ENCODE measurements at places on chromosomes 5 and 9. TPM values are rescaled to one million over a fixed set of nuclear protein-coding genes. Genes with fewer than 3 reads are reported as not detected.
A peak's percentile ranks its signal among the peaks of the same experiment; 100 is the strongest.

DNA sequence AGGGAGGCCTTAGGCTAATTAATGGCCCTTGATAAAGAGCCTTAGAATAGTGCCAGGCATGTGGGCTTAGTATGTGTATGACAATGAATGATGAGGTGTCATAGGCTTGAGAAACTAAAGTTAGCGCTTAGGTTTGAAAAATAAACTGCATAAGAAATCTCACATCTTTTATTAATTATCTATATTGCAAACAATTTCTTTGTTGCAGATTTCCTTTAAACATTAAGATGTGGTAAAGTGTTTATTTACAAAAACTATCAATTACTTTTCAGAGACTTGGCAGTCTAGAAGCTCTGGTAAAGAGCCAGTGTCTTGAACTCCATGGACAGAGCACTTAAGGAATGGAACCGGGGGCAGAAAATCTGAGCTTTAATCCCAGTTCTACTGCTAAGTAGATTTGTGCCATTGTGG is 23.1 kb downstream of the MAP1B start:
- DNase-seq, result peak; percentile 55

DNA sequence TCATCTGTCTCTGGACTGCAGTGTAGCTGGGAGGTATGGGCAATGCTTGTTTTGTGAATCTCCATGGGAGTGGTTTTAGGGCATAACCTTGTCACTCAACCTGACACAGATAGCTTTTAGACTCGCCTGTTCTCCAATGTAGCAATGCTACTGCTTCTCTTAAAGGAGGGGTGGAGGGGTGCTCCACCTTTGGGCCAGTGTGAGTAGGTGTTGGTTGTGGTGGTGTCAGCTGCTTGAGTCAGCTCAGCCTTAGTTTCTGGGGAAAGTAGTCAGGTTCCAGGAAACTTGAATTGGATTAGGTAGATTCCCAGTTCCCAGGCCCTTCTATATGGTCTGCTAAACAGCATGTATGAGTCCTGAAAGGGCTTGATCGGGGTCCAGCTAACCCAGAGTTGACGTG is 91.1 kb upstream of the PLPPR1 start:
- no peak for DNase-seq

DNA sequence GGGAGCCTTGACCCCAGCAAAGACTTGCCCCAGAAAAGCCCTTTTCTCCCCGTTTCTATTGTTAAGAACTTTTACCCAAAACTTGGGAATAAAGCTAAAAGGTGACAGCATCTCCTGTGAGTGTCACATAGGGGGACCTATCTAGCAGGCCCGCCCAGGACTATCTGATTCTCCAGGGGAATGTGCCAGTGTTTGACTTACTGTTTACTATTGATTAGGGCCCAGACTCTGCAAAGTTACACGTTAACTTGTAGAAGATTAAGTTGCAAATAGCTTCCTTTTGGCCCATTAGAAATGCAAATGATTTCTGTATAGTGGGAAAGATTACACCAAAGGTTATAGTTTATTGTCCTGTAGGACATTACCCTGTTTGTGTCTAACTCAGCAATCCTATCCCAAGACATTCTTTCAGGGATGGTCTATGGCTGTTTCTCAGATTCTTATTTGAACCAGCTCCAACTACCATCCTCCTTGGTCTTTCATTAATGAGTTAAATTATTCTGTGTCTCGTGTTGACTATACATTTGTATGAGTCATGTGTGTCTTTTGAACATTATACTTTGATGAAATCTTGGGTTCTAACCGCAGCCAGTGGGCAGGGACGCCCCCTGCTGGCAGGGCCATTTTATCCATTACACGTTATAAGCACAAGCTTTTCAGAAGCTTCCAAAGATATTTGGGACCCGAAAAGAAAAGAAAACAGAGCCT is 60.7 kb downstream of the HRH2 start:
- no peak for DNase-seq

DNA sequence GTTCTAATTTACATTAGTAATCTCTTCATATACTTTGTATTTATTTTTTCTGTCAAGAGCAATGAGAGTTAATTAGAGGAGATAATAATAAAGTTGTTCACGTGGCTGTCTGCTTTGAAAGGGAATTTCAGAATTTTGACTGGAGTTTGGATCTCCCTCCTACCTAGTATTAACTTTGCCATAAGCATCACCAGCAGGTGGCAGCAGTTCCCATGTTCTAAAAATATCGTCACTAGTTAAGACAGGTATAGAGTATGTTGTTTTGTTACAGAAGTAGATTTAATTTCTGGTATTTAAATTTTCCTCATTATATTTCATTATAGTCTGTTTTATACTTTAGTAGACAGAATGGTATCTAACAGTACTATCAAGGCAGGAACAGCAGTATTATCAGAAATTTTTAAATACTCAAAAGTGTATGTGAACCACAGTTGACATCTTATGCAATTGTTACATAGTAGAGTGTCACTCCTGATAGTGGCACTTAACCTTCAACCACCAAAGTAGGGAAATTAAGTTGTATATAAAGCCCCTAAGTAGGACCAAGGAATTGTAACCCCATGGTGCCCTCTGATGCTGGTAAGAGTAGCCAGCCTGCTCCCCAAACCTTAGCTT is 20.4 kb downstream of the GNPDA1 start:
- DNase-seq, result peak; percentile 81

DNA sequence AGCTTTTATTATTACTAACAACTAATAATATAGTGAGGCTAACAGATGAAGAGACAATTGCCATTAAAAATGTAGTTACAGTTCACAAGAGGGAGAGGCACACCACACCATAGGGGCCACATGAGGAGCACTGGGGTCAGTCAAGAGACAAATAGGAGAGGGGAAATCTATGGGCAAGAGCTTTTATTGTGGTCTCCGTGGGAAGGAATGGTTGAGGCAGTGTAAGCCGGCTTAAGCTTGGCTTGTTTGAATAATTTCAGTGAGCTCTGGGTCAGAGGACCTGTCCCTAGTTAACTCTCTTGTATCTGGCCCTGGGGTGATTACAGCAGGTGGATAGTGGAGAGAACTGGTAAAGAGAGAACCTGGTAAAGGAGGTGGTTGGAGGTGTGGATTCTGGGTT is 35.3 kb downstream of the OGN start:
- no peak for DNase-seq

DNA sequence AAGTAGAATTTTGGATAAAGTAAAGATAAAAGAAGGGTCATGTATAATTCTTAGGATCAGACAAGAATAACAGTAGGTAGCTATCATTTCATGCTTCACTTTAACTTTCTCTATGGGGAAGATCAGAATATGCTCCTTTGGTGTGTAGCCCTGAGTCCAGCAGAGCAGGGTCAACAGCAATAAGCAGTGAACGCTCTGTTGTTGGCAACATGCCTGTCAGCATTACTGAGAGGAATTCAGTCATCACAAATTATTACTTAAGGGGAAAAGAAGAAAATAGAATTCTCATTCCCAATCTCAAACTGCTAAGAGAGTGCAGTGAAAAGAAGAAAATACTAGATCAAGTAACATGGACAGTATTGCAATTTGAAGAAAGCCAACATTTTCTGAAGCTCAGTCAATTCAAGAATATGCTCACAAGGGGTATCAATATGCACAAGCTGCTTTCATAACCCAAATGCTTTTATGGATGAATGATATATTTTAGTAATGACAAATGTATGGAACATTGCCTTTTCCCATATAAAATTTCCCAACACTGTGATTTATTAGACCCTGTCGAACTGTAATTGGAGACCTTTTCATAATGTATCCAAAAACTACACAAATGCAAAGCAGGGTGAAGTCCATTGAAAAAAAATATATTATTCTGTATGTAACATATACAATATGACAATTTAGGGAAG is 1359.4 kb downstream of the EFNA5 start:
- DNase-seq, result peak; percentile 55

DNA sequence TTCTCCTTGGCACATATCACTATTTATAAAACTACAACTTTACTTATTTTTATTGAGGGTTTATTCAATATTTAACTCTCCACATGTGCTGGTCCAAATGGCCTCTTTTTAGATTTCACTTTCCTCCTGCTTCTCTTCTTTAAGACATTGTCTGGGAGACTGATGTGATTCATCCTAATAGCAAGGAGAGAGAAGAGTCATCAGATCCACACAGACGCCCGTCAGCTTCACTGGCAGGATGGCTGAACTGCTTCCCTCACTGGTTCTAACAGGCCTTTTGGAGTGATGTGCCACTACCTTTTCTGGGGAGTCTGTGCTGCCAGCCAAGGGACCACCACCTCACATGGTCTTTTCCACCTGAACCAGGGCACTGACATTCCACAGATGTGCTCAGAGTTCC is 16.5 kb upstream of the ROR2 start:
- DNase-seq, result no peak

DNA sequence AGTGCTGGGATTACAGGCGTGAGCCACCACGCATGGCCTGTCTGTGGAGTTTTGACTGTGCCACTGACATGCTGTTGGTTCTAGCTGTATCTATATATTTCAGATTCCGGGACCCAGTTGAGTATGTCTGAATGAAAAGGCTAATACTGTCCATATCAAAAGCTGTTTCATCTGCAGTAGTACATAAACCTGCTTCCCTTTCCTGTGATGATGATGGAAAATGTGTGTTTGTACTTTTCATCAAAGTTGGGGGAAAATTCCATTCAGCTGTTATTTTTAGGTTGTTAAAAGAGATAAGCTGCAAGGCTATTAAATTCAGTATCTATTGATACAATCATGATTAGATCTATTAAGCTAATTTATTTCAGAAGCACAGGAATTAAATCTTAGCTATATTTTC is 237.6 kb upstream of the ADAMTSL1 start:
- no peak for DNase-seq

- peak; percentile 72 for DNase-seq
Measured at GRCh38 chr5:124343451-124343867, 403.0 kb downstream of the ZNF608 start.

DNA sequence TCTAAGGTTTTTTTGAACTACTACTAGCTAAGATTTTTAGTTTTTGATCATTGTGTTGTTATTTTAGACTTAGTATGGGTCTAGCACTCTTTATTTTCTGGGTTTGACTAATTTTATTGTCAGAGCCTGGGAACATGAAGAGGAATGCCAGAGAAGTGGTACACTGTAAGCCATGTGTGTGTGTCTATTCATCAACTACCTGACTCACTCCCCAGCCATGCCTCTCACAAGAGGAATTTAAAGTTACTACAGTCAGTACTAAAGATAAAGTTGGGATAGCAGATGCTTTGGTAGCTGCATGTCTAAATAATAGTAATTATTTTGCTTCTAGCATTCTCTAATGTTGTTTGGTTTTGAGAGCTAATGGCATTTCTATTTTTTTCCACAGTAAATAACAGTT is 264.8 kb downstream of the CSNK1G3 start:
- DNase-seq, result no peak

DNA sequence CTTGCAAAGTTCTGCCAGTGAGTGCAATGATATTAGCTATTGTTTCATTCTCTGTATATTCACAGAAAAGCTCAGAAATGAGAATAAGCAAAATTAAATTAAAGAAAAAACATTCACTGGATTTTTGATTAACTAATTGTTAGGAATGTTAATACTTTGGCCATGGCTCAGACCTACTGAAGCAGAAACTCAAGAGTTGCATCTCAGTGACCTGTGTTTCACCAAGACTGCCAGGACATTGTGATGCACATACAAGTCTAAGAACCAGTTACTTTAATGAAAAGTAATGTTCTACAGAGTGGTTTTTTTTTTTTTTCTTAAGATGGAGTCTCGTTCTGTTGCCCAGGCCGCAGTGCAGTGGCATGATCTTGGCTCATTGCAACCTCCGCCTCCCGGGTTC is 464.9 kb upstream of the NMUR2 start:
- no peak for DNase-seq

- no peak for DNase-seq
Measured at GRCh38 chr5:2680979-2681378, 70.5 kb downstream of the IRX2 start.

GRCh38 chr9:132505991-132506655 is 76.3 kb upstream of the BARHL1 start:
- no peak for DNase-seq

DNA sequence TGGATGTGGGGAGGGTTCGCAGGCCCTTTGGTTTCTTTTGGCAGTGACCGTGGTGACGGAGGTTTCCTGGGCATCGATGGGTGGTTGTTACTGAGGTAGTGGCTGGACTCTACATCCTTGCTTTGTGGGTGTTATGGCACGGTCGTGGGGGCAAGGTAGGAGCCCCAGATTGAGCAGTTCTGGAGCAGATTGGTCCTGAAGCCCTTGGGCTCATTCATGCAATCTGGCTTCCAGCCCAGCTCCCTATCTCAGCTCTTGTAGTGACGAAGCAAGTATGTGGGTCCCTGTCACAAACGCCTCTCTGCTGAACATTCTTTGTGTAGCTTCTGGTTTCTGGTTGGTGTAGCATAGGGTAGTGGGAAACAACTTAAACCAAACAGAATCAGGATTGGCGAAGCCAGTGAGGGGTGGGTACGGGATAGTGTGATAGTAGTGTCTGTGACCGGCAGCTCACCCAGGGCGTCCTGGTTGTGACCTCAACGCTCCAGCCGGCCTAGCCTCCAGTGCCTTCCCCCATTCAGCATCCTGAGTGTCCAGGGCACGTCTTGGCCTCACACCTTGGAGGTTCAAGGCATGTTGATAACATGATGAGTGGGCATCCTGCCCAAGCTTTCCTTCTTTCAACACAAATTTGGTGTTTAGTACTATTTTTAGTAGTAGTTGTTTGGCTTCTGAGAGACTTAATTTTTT is 2.9 kb downstream of the NDUFS6 start:
- DNase-seq, result no peak

DNA sequence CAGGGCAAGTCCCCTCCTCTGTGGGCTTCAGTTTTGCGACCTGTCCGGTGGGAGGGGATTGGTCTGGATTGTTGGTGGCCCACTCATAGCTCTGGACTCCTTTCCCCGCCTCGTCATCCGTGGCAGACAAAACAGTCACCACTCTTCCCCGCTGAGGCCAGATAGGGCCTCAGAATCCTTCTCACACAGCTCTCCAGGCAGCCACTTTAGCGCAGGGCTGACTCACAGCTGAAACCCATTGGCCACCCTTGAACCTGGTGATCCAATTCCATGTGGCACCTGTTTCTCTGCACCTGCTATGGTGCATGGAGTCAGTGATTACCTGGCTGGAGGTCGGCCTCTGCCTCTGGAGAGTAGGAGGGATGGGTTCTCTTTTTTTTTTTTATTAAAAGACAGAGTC is 15.8 kb upstream of the CACFD1 start:
- DNase-seq, result no peak

IL11RA gene
- 166 TPM for polyA plus RNA-seq

IFNA21 gene
- not detected for polyA plus RNA-seq

PCA3 gene
- polyA plus RNA-seq, result 1.2 TPM

PCDHGA4 gene
- 0.71 TPM for polyA plus RNA-seq

GRIA1 gene
- polyA plus RNA-seq, result 0.37 TPM

SLC45A2 gene
- polyA plus RNA-seq, result 0.10 TPM

PCDHB5 gene
- polyA plus RNA-seq, result 4.0 TPM

ASPN gene
- 148 TPM for polyA plus RNA-seq

CARTPT gene
- not detected for polyA plus RNA-seq

Measured in muscle of leg (tissue), 16 donors.